NCI-H2107 (cell line): ENCODE measurements at places on chromosomes 5 and 9.

DNA sequence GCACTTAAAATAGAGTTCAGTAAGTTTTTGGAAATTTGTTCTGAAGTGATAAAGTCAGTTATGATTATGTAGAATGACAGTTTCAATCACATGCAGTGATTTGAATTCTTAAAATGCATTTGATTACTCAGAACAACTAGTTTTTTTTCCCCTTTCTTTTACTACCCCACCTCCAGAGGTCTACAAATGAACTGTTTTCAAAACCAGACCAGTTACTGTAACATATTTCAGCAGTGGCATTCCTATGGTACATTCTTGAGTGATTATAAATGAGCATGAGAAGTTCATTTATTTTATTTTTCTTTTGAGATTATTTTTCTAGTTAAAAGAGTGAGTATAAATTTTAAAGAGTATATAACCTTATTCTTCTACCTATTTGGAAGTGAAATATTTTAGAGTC, 71.6 kb downstream of the NNT start:
- no peak for DNase-seq

DNA sequence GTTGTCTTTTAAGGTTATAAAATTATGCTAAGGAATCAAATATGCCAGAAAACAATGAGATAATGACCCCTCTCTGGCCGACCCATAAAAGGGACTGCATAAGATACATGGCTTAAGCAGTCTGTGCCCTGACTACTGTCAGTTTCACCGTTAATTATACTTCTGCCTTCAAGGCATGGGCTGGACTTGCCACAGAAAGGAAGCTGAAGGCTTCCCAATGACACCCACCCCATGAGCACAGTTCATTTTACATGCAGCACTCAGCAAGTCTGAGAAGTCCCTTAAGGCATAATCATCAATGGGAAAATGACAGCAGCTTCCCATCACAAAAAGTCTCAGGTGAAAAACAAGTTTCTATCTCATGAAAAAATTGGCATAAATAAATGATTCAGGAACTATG, 175.6 kb downstream of the GLIS3 start:
- no peak for DNase-seq

DNA sequence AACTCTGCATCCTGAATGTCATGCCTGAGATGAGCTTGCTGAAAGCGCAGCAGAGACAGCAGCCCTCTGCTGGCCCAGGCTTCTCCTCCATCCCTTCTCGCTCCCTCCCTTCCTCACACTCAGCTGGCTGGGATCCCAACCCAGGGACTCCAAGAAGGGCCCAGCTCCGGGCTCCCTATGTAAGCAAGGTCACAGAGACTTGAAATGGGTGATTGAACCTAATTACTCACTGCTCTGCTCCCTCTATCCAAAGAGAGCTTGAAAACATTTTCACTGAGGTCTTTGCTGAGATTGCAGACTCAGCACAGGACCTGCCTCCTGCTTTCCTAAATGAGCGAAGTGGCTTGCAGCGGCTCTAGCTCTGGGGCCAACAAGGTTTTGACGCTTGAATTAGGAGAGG, 42.8 kb downstream of the RAPGEF1 start:
- DNase-seq, result no peak

- peak; percentile 35 for DNase-seq
Measured at GRCh38 chr9:13279284-13280141, at the start of gene MPDZ. MPDZ (minus strand) TSS chr9:13279692; CDS start chr9:13250315, 29,377 bp downstream.

GRCh38 chr9:123816817-123817472, 113.0 kb downstream of the DENND1A start:
- DNase-seq, result no peak

DNA sequence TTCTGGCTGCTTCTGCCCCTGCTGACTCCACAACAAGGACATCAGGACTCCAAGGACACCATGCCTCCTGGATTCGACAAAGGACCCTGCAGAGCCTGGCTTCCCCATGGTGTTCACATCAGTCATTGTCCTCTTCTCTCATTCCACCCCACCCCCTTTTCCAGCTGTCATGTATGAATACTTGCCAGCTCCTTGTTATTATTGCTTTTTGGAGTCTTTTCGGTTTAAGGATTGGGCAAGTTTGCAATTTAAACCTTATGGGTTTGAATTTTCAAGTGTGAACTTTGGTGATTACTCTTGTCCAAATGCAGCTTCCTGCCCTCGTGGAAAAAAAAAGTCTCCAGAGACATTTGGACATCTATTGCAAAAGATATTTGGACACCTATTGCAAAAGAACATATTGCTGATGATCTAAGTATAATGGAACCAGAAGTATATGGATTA, 14.2 kb upstream of the LVRN start:
- no peak for DNase-seq

GRCh38 chr5:180041301-180042274, 30.0 kb downstream of the RNF130 start:
- no peak for DNase-seq

- DNase-seq, result peak; percentile 26
Measured at GRCh38 chr5:143826951-143827444, 15.0 kb downstream of the HMHB1 start.

GRCh38 chr9:91164724-91165520, 196.8 kb downstream of the AUH start:
- DNase-seq, result no peak

DNA sequence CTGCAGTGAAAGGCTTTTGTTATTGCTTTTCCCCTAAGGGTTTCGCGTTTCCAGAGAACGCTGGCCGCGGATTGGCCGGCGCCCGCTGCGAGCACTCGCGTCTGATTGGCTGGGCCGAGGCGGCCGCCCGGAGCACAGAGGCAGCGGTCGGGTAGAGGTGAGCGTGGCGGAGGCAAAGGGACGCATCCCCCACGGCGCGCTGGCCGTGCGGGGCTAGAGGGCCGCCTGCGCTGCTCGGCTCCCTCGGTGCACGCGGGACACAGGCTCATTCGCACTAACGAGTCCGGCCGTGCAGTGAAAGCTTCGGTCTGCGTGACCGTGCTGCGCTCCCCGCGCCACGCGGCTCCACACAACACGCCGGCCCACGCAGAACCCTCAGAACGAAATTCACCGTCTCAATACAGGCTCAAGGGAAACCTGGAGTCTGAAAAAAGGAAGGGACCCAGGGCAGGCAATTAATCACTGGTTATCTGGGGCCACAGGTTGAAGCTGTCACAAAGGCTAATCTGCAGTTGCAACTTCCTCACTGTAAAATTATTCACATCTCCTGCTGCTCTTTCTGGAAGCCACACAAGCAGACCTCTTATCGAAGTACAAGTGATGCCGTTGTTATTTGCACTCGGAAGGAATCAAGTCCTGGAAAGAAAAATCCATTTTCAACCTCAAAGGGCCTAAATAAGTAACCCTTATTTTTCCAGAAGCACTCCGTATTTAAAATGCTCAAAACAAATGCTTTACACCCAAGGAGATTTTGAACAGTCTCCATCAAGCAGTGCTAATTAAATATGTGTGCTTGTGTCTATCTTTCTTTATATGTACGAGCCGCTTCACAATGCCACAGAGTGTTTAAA, 94.6 kb downstream of the ZNF608 start:
- peak; percentile 57 for DNase-seq

GRCh38 chr9:69204849-69205248, 30.8 kb downstream of the TJP2 start:
- DNase-seq, result no peak

- DNase-seq, result no peak
Measured at GRCh38 chr5:168734119-168734518, 155.0 kb upstream of the PANK3 start.

DNA sequence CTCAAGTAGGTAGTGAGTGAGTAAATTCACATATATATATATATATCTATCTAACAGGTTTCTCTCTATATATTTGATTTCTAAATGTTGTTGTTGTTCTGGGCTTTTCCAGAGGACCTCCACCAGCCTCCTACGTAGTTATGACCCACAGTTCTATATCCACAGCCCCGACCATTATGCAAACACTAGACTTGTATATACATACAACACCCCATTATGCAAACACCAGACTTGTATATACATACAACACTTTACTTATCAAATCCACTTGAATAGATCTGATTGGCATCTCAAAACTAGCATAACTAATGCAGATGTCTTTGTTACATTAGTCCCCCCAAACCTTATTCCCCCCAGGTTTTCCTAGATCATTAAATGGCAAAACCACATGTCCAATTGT, 108.7 kb downstream of the JAKMIP2 start:
- no peak for DNase-seq

- DNase-seq, result no peak
Measured at GRCh38 chr5:16326137-16326536, 139.5 kb downstream of the ZNF622 start.

GRCh38 chr9:33813712-33814641, 3.0 kb upstream of the UBE2R2 start:
- DNase-seq, result no peak

- DNase-seq, result no peak
Measured at GRCh38 chr5:112878760-112879159, 17.7 kb downstream of the SRP19 start.

GRCh38 chr5:143001764-143002351, 231.7 kb downstream of the ARHGAP26 start:
- DNase-seq, result no peak

- DNase-seq, result no peak
Measured at GRCh38 chr9:137694962-137695875, 76.4 kb downstream of the EHMT1 start.

DNA sequence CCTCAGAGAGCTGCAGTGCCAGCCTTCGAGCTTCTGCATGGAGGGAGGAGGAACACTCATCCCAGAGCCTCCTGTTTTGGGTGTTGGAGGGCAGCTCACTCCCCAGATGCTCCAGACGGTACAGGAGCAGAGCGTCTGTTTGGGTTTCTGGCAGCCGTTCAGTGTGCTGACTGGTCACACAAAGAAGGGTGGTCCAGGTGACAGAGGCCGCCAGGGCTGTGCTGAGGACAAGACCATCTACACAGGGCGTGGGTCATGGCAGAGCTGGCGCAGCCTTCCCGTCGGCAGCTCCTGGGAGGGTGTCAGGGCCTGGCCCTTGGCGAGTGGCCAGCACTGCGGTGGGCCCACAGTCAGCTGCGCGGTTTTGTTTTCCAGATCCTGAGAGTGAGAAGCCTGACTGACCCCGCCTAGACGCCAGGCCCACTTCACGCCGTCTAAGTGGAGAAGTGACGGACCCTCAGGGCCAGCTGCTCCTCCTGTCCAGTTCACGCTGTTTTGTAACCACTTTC, 131.4 kb upstream of the FAM120A start:
- DNase-seq, result no peak

DNA sequence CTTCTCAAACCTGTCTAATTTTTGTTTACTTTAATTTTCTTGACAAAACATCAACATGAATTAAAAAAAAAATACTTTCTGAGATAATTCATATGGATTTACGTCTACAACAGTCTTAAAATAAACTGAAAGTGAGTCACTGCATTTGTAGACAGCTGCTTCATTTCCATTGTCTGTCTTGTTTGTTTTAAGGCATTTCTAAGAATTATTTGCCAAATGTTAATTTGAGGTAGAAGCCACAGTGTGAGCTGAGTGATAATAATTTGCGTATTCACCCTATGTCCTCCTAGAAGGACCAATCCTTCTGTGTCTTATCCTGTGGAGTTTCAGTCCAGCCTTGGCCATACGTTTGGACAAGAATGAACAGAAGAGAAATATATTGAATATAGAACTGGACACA, 174.5 kb downstream of the CFAP90 start:
- no peak for DNase-seq

- no peak for DNase-seq
Measured at GRCh38 chr5:66722686-66723085, 126.5 kb downstream of the MAST4 start.
